Tibial artery (tissue), 4 donors: ENCODE measurements at places on chromosomes 13 and 19.
A peak's percentile ranks its signal among the peaks of the same experiment; 100 is the strongest.

- DNase-seq, result no peak
These were observed 5.0 kb downstream of the KLK4 start for GRCh38 chr19:50906217-50906616.

DNA sequence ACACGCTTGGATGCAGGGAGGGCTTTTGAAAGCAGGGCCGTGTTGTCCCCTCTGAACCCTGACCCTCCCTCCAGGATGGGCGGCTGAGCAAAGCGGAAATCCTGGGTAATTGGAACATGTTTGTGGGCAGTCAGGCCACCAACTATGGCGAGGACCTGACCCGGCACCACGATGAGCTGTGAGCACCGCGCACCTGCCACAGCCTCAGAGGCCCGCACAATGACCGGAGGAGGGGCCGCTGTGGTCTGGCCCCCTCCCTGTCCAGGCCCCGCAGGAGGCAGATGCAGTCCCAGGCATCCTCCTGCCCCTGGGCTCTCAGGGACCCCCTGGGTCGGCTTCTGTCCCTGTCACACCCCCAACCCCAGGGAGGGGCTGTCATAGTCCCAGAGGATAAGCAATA is 15.2 kb downstream of the RCN3 start:
- no peak for DNase-seq

- no peak for DNase-seq
These were observed 26.1 kb downstream of the PPP5C start for GRCh38 chr19:46372901-46373490.

GRCh38 chr13:75088915-75089314 is 393.1 kb downstream of the TBC1D4 start:
- no peak for DNase-seq

- peak; percentile 33 for DNase-seq
These were observed 13.8 kb upstream of the CEACAM16 start for GRCh38 chr19:44684892-44685863.

DNA sequence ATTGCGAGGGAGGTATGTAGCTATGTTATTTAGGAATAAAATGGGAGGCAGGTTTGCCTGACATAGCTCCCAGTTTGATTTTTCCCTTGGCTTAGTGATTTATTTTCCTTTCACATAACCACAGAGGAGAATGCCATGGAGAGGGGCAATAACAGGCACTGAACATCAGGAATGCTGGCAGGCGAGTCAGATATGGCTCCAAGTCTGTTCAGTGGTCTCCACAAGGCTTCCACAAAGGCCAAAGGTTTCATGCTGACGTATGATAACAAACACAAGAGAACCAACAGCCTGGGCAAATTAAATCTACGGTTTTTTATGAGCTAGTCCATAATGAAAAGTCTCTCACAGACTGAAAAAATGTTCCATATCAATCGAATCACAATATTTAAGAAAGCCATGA is 66.7 kb downstream of the SUCLA2 start:
- DNase-seq, result no peak

GRCh38 chr19:5326986-5327623 is 13.5 kb downstream of the PTPRS start:
- DNase-seq, result no peak

DNA sequence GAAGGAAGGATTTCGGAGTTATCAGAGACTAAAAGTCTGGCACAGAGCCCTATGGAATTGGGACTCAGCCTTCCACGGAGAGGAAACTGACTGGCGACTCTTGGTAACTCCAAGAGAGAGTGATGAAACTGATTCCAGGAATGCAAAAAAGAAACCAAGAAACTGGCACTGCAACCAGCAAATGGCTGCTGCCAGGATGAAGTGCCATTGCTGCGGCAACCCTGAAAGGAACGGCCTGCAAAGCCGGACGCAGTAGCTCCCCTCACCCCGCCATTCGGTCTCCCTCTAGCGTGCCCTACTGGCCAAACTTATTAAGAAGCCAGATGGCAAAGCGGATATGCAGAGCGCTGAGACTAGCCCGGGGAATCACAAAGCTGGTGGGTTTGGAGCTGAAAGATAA is 236.0 kb downstream of the PCDH9 start:
- DNase-seq, result peak; percentile 70

- DNase-seq, result no peak
These were observed 991 bp downstream of the OBI1 start for GRCh38 chr13:78657699-78658629.

DNA sequence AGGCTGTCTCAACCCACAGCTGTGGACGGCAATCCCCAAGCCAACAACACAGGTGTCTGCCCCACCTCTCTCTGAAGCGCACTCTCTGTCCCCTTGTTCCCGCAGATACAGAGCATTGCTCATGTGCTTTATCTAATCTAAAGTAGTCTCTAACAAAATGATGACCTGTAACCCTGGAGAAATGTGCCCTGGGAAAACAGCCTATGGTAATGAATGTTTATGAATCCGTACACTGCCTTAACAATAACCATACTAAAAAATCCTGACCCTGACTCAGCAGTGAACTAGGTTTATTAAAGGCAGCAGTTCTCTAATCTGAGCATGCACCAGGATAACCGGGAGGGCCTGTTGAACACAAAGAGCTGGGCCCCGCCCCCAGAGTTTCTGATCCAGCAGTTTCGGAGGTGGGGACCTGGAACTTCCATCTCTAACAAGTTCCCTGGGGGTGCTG is 50.7 kb upstream of the SLC15A1 start:
- DNase-seq, result no peak

DNA sequence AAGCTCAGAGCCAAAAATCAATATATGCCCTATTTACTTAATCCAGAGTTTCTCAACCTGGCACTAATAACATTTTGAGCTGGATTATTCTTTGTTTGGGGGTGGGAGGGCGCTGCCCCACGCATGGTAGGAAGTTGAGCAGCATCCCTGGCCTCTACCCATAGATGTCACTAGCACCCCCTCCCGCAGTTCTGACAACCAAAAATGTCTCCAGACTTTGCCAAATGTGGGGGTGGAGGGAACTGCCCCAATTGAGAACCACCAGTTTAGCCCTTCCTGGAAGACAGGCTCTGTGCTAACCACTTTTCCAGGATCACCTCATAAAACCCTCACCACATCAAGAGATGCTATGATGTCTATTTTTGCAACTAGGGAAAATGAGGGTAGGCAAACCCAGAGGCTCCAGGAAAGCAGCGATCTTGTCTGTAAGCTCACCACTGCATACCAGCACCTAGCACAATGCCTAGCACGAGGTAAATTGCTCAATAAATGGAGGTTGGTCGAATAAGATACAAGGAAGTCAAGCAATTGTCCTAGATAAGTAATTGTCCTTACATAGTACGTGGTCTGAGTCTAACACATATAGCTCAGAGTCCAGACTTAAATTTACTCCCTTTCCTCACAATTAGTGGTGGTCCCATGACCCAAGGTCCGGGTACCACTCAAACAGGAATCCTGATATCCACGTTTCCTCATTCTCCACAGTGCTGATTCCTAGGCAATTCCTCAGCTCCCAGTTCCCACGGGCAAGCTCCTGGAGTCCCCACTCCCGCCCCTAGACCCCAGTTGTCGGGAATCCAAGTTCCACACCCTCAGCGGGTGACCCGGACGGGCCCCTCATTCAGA is 892 bp downstream of the TRIR start:
- no peak for DNase-seq

DNA sequence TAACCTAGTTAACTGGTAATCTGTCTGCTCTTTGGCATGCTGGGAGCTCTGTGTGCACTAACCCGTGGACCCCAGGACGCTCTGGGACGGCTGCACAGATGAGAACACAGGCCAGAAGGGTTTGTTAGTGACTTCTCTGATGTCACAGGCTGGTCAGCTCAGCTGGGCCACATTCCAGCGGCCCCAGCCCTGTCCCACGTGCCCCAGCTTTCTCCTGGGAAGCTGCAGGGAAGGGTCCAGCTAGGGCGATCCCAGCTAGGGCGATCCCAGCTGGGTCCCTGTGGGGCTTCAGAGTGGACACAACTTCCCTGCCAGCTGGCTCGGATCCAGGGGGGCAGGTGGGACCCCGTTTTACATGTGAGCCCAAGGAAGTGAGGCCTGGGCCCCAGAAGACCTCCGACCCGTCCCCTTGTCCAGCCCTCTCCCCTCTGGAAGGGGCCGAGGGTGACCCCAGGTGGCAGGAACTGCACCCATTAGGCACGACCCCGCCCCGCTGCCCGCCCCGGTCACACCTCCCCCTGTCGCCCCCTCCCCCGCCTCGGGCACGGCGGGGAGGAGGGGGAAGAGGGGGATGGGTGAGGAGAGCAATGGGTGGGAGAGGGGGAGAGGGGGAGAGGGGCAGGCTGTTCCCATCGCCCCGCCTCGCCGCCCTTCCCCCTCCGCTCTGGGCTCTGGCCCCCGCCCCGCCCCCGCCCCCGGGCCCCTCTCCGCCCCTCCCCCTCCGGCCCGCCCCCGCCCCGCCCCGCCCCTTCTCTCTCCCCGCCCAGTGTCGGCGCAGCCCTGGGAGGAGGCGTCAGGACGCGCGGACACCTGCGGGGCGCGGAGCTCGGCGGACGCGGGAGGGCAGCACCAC is 75.2 kb upstream of the MCF2L start:
- DNase-seq, result no peak

DNA sequence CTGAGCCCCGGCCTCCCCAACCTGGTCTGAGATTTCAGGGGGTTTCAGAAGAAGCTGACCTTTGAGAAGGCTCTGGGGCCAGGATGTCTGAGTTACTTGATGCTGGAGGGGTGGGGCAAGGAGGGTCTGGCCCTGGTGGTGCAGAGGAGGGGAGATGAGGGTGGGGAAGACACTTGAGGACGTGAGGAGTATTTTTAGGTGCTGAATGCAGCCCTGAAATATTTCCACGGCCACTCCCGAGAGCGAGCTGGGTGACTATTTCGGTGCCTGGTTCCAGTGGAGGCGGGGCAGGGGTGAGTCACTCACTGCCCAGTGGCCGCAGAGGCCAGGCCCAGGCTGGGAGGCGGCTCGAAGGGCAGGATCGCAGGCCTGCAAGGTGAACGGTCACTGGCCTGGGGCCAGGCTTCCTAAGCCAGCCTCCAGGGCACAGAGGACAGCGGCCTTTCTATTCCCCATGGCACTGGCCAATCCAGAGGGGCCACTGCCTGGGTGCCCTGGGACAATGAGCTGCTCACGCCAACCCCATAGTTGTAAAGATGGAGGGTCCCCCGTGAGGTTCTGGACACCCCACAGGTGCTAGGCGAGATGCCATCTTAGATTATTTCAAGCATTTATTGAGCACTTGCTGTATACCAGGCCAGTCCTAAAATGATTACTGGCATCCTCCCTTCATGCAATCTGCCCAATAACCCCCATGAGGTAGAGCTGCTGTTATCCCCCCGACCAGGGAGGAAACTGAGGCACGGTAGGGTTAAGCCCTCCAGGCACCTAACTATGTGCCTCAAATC is 19.7 kb upstream of the JUND start:
- peak; percentile 96 for DNase-seq

DNA sequence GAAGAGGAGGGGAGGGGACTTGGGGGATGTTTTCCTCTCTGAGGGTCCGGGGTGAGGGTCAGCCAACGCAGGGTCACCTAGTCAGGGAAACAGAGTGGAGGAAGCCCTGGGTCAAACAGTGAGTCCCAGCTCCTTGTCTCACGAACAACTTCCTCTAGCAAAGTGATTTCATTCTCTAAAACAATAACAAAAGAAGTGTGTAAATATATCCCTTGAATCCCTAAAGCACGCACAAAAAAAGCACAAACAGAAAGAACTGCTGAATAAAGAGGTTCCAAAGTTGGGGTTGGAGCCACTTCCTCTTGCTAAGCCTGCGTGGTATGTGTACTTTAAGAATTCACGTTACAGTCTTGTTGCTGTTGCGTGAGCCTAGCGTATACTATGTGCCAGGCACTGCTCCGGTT is 1.5 kb upstream of the C5AR2 start:
- no peak for DNase-seq

DNA sequence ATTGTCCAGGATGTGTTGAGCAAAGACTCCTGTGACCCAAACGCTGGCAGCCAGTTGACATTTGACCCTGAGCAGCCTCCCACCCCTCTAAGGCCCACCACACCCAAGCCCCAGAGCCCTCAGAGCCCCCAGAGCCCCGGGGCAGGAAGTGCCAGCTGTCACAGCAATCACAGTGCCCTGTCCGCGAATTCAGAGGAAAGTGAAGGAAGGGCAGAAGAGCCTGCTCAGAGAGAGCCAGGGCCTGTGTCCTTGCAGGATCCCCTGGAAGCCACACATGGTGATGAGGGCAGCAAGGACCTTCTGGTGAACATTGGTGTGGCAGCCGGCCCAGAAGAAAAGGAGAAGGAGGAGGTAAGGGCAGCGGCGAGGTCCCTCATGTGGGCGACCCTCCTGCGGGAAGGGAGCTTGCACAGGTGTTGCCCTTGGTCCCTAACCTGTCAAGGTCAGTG is 63.7 kb downstream of the SPATA13 start:
- DNase-seq, result no peak

DNA sequence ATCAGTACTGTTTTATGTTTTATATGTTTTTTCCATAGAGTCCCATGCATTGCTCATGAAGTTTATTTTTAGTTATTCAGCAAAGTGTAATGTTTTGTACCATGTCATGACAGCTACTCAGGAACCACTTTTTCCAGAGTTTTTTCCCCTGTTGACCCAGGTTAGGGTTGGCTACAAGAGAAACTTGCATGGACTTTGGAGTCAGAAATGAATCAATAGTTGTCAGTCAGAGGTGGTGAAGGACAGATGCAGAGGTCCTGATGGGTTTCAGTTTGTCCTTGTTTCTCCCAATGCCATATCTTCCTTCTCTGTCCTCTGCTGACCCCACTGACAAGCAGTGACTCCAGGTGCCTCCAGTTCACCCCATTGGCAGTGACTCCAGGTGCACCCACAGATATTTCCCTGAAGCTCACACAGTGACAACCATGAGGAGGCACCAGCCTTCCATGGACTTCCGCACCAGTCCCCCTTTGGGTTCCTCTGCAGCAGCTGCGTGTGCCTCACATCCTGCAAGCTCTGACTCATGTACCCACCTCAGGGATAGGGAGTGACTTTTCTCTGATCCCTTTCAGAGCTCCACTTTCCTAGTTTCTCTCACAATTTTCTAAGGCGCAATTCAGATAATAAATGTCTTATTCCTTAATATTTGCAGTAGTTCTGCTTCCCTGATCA is 92.1 kb downstream of the AKAP11 start:
- no peak for DNase-seq

- DNase-seq, result no peak
These were observed 17.0 kb downstream of the CATSPERG start for GRCh38 chr19:38352611-38353010.

GRCh38 chr19:29577649-29577963 is 28.5 kb upstream of the POP4 start:
- DNase-seq, result no peak

GRCh38 chr19:3006075-3006767 is 22.9 kb downstream of the TLE2 start:
- DNase-seq, result no peak

DNA sequence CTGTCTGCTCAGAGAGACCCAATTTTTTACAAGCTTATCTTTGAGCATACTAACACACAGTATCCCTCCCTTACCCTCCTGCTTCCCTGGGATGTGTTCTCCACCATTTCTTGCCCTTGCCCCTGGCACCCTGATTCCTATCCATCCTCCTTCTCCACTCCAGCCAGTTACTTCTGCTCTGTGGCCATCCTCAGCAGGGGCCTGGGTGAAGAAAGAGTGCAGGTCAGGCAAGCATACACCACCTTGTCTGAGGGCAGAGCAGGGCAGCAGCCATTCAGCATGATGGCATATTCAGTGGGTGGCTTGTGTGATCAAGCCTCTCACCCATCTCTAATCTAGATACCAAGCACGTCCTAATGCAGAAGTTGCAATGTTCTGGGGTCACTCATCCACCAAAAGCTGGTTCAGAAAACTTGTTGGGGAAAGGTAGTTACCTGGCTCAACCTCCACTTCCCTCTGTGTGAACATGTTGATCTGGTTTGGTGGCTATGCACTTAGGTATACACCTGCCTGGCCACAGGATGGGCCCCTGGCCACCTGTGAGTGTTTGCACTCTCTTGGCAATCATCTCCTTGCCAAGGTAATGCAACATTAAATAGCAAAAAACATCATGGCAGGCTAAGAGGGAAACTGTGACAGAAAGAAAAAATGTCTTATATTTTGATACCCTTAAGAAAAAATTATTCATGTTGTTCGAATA is 900.3 kb upstream of the MIR17HG start:
- no peak for DNase-seq
